ENCODE measurements at places on chromosomes 2 and 18. TPM values are rescaled to one million over a fixed set of nuclear protein-coding genes. Genes with fewer than 3 reads are reported as not detected.

GRCh38 chr2:45648636-45649035, 2.8 kb upstream of the PRKCE start:
- DNase-seq: no peak

DNA sequence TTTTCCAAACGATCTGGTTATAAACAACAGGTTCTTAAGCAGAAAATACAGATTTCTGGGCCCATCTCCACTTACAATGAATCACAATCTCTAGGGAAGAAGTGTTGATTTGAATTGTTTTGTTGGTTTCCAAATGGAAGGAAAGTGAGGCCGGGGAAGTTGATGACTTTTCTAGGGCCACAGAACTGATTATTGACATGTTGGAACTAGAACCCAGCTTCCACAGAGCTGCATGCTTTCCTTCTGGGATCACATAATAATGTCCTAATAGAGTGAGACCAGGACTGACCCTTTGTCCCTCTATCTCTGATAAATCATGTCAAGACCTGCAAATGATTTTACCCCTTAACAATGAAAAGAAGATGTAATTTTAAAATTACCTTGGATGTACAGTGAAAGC, 332.2 kb downstream of the OSR1 start:
- DNase-seq: no peak

DNA sequence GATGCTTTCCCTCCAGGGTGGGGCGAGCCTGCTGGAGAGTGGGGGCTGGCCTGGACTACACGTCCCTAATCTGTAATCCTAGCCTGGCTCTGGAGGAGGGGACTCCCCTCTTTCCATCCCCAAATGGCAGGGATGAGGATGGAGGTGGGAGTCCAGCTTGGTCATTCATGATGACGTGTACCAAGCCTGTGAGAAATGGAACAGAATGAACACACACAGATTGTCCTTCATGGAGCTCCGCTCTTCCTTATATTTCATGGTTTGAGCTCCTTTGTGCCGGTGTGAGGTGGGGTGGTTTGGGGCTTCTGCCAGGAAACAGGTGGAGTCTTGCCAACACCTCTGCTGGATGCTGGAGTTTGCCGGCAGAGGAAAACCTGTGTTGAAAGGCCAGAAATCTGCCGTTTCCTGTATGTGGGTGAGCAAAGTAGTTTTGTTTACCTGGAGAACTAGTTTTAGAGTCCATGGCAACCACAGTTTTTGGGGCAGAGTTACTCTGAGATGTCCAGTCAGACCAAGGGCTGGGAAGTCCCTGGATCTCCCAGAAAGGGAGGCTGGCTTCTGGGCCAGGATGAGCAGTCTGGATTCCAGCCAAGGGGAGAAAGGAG, 417.6 kb upstream of the MEX3C start:
- no peak for DNase-seq

DNA sequence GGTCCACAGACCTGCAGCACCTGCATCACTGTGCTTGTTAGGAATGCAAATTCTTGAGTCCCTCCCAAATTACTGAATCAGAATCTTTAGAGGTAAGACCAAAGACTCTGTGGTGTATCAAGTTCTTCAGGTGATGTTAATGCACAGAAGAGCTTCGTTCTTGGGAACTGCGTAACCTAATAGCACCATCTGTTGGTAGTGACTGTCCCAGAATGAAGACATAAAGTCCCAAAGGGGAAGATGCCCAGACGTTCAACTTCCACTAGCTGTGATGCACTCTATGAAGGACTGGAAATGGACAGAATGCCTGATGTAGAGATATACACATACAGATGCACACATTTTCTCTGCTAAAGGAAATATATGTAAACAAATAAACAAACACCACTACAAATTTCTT, 576.0 kb downstream of the LRP1B start:
- DNase-seq: peak; percentile 41

DNA sequence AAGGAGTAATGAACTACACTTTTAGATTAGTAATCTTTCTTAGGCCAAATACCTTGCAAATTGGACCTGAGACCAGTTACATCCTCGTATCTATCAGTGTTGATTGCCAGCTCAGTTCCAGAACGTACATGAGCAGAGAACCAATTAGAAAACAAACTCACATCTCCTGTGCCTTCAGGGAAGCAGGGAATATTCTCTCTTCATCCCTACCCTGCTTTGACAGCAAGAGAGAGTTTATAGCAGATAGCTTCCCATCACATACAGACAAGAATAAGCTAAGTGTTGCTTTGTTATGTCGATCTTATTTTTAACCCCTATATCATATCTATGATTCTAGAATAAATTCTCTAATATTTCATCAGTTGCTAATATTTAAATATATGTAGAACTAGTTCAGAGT, 181.8 kb downstream of the DSC3 start:
- DNase-seq: no peak

GRCh38 chr18:1350931-1351450, 446.3 kb downstream of the ADCYAP1 start:
- no peak for DNase-seq

DNA sequence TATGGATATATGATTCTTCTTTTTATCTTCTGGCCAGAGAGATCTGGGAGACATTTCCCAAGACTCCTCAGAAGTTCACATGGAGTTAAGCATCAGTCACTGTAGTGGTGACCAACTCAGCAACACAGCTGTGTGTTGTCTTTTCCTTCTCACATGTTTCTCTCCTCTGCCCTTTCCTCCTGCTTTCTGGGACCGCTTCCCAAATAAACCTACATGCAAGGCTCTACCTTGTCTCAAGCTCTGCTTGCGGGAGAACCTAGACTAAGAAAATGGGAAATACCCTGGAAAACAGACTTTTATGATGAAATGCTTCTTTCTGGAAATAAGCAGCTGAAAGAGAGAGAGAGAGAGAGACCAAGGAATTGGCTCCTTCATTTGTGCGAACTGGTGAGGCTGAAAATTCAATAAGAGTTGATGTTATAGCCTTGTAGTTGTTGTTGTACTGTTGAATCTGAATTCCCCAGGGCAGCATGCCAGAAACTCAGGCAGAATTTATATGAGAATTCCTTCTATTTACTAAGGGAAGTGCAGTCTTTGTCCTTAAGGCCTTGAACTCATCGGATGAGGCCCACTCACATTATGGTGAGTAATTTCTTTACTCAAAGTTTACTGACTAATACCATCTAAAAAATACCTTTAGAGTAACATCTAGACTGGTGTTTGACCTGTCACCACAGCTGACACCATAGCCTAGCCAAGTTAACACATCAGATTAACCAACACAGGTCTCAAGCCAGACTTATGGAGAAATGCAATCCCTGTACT, 22.7 kb upstream of the DSC1 start:
- no peak for DNase-seq

The DOK6 gene
- 6.7 TPM for total RNA-seq

The PSMA8 gene
- total RNA-seq: not detected

DNA sequence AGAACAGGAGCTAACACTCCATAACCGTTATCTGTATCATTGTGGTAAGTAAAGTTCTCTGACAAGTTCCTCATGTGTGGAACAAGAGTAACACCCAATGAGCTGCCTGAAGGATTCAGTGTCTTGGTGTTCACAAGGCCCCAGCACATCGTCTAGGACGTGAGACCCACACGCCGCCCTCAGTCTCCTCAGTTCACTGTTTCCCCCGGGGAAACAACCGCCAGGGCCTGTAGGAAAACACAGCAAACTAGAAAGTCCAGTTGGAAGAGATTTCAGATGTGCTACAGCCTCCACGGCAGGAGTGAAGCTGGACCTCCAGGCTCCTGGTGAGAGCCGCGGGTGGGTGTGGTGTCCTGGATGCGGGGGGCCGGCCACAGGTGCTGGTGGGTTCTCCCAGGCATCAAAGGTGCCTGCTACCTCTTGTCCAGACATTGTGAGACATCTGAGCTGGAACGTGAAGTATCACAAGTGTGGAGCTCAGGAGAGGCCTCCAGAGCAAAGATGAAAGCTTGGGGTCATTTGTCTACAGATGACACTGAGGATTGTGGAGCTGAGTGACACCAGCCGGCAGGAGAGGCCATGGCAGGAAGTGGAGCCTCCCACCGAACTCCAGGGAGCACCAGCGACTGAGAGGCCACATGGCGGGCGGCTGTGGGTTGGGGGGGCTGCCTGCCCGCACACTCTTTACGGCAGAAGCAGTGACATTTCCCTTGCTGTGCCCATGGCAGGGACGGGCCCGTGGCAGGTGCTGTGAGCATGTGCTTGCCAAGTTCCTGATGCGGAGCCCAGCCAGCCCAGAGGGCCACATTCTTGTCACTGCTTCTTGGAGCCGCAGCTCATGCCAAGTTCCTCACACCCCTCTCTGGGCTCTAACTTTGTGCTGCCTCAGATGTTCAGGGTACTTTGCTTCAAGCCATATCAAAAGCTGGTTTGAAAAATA, 131.2 kb downstream of the TMEM18 start:
- DNase-seq: no peak

The AQP12A gene
- total RNA-seq: not detected

- no peak for DNase-seq
These were observed 586.7 kb downstream of the TDRD15 start for GRCh38 chr2:21710496-21710895.

GRCh38 chr18:76679945-76680344, 142.4 kb upstream of the ZNF236 start:
- no peak for DNase-seq

- no peak for DNase-seq
These were observed 79.3 kb downstream of the ACAA2 start for GRCh38 chr18:49733896-49734585.

The IL1F10 gene
- not detected for total RNA-seq
